ENCODE measurements at places on chromosomes 11 and 22.

- DNase-seq = no peak
Measured at GRCh38 chr11:62398011-62398994, 20.5 kb upstream of the SCGB1A1 start.

- no peak for DNase-seq
Measured at GRCh38 chr11:68545796-68546195, 85.2 kb downstream of the PPP6R3 start.

- no peak for DNase-seq
Measured at GRCh38 chr11:117584056-117584830, 212.8 kb downstream of the DSCAML1 start.

- no peak for DNase-seq
Measured at GRCh38 chr11:10608584-10608983, 40.1 kb upstream of the LYVE1 start.

DNA sequence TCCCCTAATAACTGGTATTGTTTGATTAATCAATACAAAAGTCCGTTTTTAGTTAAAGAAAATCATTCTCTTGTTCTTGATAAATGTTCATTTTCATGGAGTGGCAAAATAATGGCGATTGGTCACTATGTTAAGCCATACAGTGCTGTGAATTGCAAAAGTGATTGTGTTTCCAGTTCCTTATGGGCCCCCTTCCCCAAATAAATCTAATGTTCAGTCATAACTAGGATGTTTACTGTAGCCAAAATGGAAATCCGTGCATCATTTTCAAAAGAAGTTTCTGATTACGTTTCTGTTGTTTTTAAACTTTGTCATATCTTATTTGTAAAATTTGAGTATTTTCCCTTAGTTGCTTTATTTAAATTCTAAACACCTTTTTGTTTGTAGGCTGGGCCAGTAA lies 845 bp downstream of the RBM7 start:
- DNase-seq = no peak

DNA sequence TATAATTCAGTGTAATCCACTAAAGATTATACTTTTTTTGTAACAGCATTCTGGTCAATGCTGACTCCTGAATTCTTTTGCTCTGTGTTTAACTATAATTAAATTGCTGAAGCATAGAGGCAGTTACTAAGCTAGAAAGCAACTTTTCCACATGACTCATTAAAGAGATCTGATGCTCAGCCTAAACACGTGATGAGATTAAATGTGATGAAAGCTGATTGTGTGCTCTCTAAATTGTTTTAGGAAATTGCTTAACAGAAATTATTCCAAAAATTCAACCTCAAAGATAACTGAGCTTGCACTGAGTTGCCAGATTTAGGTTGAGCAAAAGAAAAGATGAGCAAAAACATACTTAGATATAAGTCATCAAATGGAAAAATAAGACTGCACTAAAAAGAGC lies 1033.6 kb downstream of the FAM181B start:
- DNase-seq = no peak

DNA sequence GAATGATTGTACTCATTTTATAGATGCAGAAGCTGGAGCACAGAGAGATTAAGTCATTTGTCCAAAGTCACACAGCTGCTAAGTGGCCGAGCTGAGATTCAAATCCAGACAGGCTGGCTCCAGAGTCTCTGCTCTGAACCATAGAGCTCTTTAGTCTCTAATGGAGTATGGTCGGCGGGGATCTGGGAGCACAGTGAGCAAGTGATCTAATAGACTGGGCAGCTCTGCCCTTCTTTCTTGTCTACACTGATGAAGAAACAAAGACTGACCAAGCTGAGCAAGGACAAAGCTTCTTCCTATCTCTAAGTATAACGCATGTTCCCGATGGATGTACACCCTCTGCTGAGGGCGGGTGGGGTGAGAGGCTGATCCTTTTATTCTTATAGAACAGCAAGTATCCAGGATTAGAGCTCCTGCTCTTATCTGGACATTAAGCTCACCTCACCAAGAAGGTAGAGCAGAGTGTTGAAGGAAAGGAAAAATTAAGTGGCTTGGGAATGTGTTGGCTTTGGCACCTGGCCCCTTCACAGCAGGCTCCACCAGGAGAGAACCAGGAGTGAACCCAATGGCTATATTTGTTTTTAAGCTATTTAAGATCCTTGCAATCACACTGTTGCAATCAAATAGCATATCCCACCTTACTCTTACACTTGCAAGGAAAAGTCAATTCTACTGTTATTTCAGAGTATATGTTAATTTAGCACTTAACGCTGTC lies 68.7 kb downstream of the ETS1 start:
- DNase-seq = no peak

- DNase-seq = no peak
Measured at GRCh38 chr22:37412495-37413250, 14.6 kb downstream of the ELFN2 start.

- no peak for DNase-seq
Measured at GRCh38 chr22:49291169-49291568, 536.5 kb downstream of the BRD1 start.

- DNase-seq = no peak
Measured at GRCh38 chr11:94593030-94593429, 25.9 kb downstream of the PIWIL4 start.

GRCh38 chr11:69275178-69275577 lies 18.8 kb upstream of the MYEOV start:
- DNase-seq = no peak

- DNase-seq = no peak
Measured at GRCh38 chr11:19953909-19954308, 206.4 kb downstream of the DBX1 start.

GRCh38 chr11:74417860-74418508 lies 19.8 kb upstream of the PGM2L1 start:
- no peak for DNase-seq

GRCh38 chr11:10495464-10495786 lies 40.4 kb downstream of the AMPD3 start:
- DNase-seq = no peak

GRCh38 chr11:117851852-117852251 lies 24.6 kb downstream of the FXYD6 start:
- DNase-seq = no peak

GRCh38 chr11:64457416-64458010 lies 98.6 kb downstream of the RPS6KA4 start:
- no peak for DNase-seq

DNA sequence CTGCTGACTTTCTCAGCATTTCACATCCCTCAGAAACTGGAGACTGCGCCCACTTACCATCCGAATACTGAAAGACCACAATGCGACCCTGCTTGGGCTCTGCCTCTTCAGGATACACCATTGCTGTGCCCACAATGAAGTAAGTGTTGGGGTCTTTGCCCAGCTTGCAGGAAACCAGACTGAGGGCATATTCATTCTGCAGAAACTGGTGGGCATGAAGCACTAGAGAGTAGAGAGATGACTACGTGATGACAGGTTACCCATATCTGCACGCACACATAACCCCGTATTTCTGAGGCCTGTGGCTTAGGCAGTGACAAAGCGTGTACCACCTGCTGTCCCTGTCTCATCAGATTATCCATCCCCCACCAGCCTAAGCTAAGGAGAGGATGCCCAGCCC lies 14.6 kb upstream of the VWCE start:
- no peak for DNase-seq

- DNase-seq = no peak
Measured at GRCh38 chr11:9001736-9002135, 2.1 kb downstream of the NRIP3 start.

- DNase-seq = no peak
Measured at GRCh38 chr11:107307991-107308390, 149.6 kb downstream of the CWF19L2 start.

- no peak for DNase-seq
Measured at GRCh38 chr22:23549198-23549595, 30.9 kb downstream of the IGLL1 start.

DNA sequence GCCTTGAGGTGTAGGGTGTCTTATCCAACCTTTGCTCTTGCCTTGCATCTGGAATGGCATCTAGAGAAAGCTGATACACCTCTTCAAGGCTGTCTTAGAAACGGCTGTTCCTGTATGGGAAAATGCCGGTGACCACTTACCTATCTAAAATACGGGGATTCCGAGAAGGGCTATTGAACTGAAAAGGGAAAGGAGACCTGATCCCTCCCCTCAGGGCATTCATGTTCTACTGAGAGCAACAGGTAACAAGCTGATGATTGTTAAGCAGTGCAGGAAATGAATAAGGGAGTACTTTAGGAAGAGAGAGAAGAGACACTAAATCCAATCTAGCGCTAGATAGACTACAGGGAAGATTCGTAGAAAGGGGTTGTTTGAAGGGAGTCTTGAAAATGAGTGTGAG lies 1388.1 kb downstream of the FAM181B start:
- no peak for DNase-seq

- no peak for DNase-seq
Measured at GRCh38 chr11:13721760-13722159, 53.3 kb downstream of the FAR1 start.
